Transverse colon (tissue), 4 donors: ENCODE measurements at places on chromosomes 6 and 20. TPM values are rescaled to one million over a fixed set of nuclear protein-coding genes. Genes with fewer than 3 reads are reported as not detected.

Gene HLA-DOA
- 7.9 TPM for total RNA-seq

Gene RIPOR3
- total RNA-seq = 8.8 TPM

DNA sequence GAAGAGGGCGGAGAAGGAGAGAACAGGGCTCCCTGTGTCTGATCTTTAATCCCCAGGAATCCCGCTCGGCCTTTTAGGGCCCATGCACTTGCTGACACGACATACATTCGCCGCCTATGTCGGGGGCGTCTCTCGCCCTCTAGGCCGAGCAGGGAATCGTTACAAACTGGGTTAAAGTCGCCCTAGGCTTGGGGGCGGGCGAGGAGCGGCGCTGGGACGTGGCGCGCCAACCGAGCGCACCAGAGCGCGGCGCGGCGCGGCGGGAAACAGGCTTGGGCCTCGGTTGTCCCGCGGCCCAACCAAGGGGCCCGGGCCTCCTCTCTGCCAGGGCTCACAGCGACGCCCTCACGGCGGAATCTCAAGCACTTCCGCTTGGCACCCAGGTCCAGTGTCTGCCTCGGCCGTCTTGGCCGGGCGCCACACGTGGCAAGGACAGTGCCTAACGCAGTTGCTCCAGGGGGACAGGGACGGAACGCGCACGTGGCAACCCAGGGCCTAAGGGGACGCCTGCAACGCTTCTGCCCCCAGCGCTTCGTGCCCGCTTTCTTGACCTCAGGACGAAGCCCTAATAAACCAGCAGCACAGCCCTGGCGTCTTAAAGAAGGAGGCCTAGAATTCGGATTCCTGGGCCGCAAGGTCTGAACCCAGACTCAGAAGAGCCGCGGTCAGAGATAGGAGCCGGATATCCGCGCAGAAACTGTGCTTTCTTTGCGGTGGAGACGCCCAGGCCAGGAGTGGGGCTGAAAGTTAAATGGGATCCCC, 71.5 kb downstream of the NCR2 start:
- no peak for DNase-seq
- H3K4me1 ChIP-seq = no peaks in the 10 kb centered on the region

GRCh38 chr20:17315407-17316231, 88.8 kb downstream of the PCSK2 start:
- H3K4me3 ChIP-seq = no peak overlapping the region
- no peak for DNase-seq
- no peak overlapping the region for H3K27ac ChIP-seq
- peaks cover 37% of the 10 kb centered on the region for H3K27me3 ChIP-seq
- no peaks in the 10 kb centered on the region for H3K36me3 ChIP-seq

DNA sequence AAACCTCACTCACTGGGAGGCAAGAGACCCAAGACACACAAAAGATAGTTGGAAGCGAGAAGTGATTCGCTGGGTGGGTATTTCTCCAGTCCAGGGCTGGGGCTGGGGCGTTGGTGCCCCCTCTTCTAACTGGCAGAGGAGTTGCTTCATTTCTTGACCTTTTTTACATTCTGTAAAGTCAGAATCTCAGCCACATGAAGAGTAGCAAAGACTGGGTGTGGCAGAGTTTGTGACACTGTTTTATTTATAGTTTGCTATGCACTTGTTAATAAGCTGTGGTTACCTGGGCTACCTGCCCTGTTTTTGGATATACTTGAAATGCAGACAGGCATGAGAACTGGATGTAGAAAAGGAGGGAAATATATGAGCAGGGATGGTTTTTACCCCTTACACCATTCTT, 42.3 kb downstream of the IL20RA start:
- H3K4me1 ChIP-seq = peaks cover 16% of the 10 kb centered on the region
- H3K27me3 ChIP-seq = no peaks in the 10 kb centered on the region
- no peak for DNase-seq
- no peak overlapping the region for H3K4me3 ChIP-seq
- no peak overlapping the region for H3K27ac ChIP-seq
- H3K36me3 ChIP-seq = no peaks in the 10 kb centered on the region

GRCh38 chr20:46558511-46558959, 8.1 kb upstream of the OCSTAMP start:
- peaks cover 10% of the 10 kb centered on the region for H3K4me1 ChIP-seq
- H3K4me3 ChIP-seq = no peak overlapping the region
- no peaks in the 10 kb centered on the region for H3K36me3 ChIP-seq
- DNase-seq = no peak
- H3K27me3 ChIP-seq = no peaks in the 10 kb centered on the region

DNA sequence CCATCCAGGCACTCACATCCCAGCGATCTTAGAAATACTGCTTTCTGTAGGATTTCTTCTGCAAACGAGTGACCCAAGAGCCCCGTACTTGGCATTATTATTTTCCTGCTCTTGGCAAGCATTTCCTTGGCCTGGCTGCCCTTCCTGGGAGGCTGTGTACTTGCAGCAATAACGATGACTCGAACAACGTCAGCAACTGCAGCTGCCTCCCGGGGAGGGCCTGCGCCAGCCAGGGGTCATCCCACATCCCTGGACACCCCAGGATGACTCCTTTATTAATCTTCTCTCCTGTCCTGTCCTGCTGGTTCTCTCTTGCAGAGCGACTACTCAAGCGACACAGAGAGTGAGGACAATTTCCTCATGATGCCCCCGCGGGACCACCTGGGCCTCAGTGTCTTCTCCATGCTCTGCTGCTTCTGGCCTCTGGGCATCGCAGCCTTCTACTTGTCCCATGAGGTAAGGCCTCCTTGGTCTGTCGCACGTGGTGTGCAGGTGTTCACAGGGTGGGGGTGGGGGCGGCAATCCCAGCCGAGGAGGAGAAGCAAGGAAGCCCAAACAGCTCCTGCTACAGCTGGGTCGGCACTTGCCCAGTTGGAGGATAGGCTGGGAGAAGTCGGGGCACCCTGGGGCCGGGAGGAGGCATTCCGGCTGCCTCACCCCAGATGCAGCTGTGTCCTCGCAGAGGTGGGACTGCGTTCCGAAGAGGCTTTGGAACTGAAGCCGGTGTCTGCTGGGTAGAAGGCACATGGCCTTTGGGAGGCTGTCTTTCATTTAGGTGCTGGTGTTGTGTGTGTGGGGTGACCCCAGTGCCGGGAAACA, 115.3 kb downstream of the SYNDIG1 start:
- H3K27ac ChIP-seq = no peak overlapping the region
- no peaks in the 10 kb centered on the region for H3K36me3 ChIP-seq
- H3K4me1 ChIP-seq = no peaks in the 10 kb centered on the region

- H3K4me1 ChIP-seq = peaks cover 9% of the 10 kb centered on the region
- no peak for DNase-seq
- peaks cover 22% of the 10 kb centered on the region for H3K27me3 ChIP-seq
- no peak overlapping the region for H3K27ac ChIP-seq
- H3K4me3 ChIP-seq = no peak overlapping the region
Observed at GRCh38 chr20:63226042-63226943, 9.4 kb upstream of the BIRC7 start.

Gene C20orf141
- not detected for total RNA-seq

DNA sequence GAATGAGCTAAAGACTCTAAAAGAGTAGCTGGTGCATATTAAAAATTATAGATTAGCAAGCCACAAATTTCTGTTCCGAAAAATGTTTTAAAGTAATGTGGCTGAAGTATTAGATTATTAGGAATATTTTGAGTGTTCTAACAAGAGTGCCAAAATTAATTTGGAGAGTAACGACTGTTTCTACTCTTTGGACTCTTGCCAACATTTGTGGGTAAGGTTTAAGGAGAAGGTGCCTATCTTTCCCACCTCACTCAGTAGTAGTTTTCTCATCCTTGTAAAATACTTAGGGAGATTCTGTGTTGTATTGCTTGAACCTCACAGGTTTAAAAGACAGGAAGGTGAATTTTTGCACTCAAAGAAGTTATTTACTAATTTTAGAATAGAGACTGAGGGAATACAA, 5.0 kb downstream of the HSF2 start:
- H3K27me3 ChIP-seq = no peaks in the 10 kb centered on the region
- H3K36me3 ChIP-seq = no peaks in the 10 kb centered on the region
- H3K4me3 ChIP-seq = no peak overlapping the region
- H3K4me1 ChIP-seq = peaks cover 11% of the 10 kb centered on the region
- no peak overlapping the region for H3K27ac ChIP-seq
- DNase-seq = no peak

GRCh38 chr6:139996253-139996834, 621.9 kb upstream of the CITED2 start:
- H3K4me3 ChIP-seq = no peak overlapping the region
- no peak for DNase-seq
- H3K36me3 ChIP-seq = no peaks in the 10 kb centered on the region
- no peak overlapping the region for H3K27ac ChIP-seq
